ACHN (cell line): ENCODE measurements at places on chromosomes 6 and 20.

DNA sequence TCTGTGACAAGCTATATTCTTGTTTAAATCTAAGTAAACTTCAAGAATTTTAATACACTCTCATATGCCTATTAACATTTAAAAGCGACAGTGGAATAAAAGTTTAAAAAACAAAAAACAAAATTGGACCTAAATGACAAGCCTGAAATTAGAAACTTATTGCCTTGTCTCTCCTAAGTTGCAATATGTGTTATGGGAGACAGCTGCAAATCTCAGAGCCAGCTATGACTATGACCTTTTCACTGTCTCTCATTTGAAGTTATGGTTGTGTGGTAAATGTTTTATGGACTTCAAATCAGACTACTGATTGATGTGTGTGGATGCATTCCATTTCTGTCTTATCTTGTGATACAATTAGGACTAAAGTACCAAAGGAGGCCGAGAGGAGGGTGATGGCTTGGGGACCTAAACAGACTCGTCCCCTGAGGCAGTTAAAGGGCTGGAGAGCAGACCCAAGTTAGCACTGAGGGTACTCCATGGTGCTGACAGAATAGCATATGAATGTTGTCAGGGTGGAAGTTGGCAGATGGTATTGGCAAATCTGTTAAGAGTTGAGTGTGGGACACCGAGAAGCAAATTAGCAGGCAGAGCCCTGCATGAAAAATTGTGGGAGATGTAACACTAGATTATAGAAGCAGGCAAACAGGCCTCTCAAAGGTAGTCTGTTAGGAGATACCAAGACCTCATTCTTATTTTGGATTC, 930.1 kb upstream of the MAN1A1 start:
- no peak for DNase-seq

- no peak for DNase-seq
These were observed 54.7 kb downstream of the RGS17 start for GRCh38 chr6:153076431-153076830.

DNA sequence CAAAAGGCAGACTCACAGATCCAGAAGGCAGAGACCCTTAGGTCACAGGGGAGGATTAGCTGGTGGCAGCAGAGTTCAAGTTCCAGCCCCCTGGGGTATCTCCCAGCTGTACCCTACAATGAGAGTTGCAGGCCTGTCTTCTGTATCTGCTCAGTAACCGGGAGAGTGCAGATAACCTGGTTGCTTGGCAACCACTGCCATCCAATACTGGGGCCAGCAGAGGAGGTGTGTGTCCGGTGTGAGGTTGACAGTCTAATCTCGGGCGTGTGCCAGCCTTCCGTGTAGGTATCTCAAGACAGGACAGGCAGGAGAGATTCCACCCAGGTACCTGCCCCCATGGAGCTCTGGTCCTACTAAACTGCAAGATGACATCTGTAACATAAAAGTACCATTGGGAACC, 56.6 kb upstream of the TBC1D7 start:
- DNase-seq = no peak

DNA sequence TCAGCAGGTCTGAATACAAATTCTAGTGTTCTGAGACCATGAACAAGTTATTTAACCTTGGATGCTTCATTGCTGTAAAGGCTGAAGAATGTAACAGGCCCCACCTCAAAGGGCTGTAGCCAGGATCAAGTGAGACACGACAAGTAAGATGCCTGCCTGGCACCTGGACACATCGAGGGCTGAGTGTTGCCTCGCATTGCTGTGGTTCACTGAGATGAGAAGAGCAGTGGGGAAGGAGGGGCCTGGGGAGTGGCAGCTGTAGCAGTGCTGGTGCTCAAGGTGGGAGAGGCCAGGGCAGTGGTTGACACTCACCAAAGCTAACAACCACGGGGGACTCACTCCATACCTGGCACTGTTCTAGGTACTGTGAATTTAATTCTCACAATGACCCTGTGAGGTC, 187.8 kb downstream of the KIF16B start:
- DNase-seq = no peak

GRCh38 chr6:74969591-74970267, 236.1 kb downstream of the COL12A1 start:
- no peak for DNase-seq

GRCh38 chr6:2510316-2510715, 240.4 kb downstream of the MYLK4 start:
- no peak for DNase-seq

DNA sequence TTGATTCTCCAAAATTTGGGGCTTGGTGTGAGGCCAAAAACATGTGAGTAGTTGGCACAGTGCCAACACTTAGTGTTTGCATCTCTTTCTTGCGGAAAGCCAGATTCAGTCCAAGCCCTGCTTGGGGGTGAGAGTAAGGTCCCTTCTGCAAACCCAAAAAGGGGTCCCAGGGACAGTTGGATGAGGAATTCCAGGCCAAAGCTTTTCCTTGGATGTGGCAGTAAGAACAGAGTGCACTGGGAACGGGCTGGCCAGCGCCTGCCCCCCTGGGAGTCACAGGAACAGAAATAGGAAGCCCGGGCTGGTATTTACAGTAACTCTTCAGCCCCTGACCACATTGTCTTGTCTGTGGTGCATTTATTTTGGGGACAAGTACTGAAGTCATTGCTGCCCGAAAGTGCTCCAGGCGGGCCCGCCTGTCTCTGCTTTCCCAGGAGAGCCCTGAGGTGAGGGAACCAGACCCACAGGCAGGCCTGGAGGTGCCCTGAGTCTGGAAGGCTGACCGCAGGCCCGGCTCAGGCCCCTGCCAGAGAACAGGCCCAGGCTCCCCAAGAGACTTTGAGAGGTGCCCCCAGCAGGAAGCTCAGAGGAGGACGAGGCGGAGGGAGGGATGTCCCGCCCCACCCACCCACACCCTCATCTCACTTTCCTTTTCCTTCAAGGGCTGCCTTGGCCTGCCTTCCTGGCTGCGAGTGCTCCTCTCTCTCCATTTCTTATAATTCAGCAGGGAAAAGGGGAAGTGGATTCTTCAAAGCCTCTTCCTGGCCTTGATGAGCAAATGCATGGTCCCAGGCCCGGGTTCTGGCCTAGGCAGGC, 218.4 kb downstream of the MAFB start:
- no peak for DNase-seq

- no peak for DNase-seq
These were observed 2.1 kb upstream of the TBXT start for GRCh38 chr6:166169549-166170421.

- no peak for DNase-seq
These were observed 411.1 kb downstream of the HDGFL1 start for GRCh38 chr6:22980446-22980845.

- peak; percentile 6 for DNase-seq
These were observed 355.1 kb upstream of the ADGRB3 start for GRCh38 chr6:68279793-68280557.

GRCh38 chr20:51495921-51496545, 46.5 kb downstream of the NFATC2 start:
- DNase-seq = no peak
